ENCODE measurements at places on chromosomes 2 and 18. TPM values are rescaled to one million over a fixed set of nuclear protein-coding genes. Genes with fewer than 3 reads are reported as not detected.

DNA sequence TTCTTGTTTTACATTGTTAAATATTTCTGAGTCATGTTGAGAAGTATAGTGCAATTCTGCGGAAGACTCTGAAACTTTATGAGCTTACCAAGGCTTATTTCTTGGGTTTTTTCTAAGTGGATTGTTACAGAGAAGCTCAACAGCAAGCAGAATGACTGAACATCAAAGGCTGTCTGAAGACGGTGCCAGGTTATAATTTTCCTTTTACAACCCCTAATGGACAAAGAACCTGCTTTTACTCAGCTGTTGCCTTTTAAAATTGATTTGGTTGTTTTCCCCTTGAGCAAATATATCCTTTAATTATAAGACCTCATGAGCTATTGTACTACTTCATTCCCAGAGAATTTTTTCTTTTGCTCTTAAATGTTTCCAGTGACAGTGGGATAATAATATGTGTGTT lies 41.6 kb downstream of the LAMA3 start:
- H3K36me3 ChIP-seq: no peaks in the 10 kb centered on the region
- no peak overlapping the region for H3K27ac ChIP-seq
- no peak for DNase-seq
- H3K4me1 ChIP-seq: peaks cover 2% of the 10 kb centered on the region
- H3K4me3 ChIP-seq: no peak overlapping the region

GRCh38 chr2:28681158-28681571 lies 70.5 kb upstream of the PPP1CB start:
- H3K4me3 ChIP-seq: no peak overlapping the region
- H3K36me3 ChIP-seq: no peaks in the 10 kb centered on the region
- H3K4me1 ChIP-seq: peaks cover 10% of the 10 kb centered on the region

- H3K4me1 ChIP-seq: no peaks in the 10 kb centered on the region
- no peak overlapping the region for H3K4me3 ChIP-seq
- no peaks in the 10 kb centered on the region for H3K36me3 ChIP-seq
- no peaks in the 10 kb centered on the region for H3K27me3 ChIP-seq
- no peak overlapping the region for H3K27ac ChIP-seq
- no peak for DNase-seq
These were observed 124.7 kb upstream of the GATA6 start for GRCh38 chr18:22044474-22045220.

- no peak for DNase-seq
- no peaks in the 10 kb centered on the region for H3K36me3 ChIP-seq
- no peak overlapping the region for H3K27ac ChIP-seq
- H3K27me3 ChIP-seq: no peaks in the 10 kb centered on the region
- H3K4me1 ChIP-seq: peaks cover 5% of the 10 kb centered on the region
These were observed 118.4 kb downstream of the INO80D start for GRCh38 chr2:205967391-205968075.

- no peak overlapping the region for H3K4me3 ChIP-seq
- H3K4me1 ChIP-seq: no peaks in the 10 kb centered on the region
- H3K27me3 ChIP-seq: no peaks in the 10 kb centered on the region
- no peak for DNase-seq
- no peaks in the 10 kb centered on the region for H3K36me3 ChIP-seq
These were observed 197.9 kb downstream of the TPGS2 start for GRCh38 chr18:36630917-36631316.

- H3K4me3 ChIP-seq: no peak overlapping the region
- H3K36me3 ChIP-seq: no peaks in the 10 kb centered on the region
- no peak for DNase-seq
These were observed 234.7 kb downstream of the HRH4 start for GRCh38 chr18:24695168-24695567.

The GKN2 gene
- 181 TPM for total RNA-seq

The ACTG2 gene
- total RNA-seq: 156 TPM

Measured in left lung (tissue), 14 donors.